ENCODE measurements at places on chromosomes 7 and 10.

DNA sequence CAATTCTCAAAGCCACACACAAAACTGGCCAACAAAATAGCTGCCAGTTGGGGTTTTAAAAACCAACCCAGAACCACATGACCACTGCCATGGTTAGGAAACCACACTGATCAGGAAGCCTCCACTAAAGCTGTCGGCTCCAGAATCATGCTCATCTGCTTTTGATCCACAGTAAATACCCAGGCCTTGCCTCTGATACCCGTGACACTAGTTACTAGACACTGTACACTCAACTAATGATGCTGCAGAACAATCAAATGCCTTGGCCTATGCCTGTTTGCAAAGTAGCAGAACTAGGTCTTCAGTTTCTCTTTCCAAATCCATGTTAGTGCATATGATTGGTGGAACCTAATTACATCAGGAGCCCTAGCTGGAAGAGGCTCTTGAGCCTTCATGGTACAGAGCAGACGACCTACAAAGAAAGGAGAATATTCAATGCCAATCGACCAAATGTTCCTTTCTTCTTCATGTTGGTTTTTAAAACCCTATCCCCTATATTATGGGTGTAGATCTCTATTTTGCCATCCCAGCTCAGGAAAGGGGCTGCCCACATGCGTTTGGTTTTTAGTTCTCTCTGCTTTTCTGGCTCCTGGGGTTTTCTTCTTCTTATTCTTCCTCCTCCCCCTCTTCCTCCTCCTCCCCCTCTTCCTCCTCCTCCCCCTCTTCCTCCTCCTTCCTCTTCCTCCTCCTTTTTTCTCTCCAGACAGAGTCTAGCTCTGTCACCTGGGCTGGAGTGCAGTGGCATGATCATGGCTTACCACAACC lies 76.6 kb downstream of the CNNM2 start:
- DNase-seq, result no peak

- DNase-seq, result no peak
These were observed 10.8 kb downstream of the MYL10 start for GRCh38 chr7:101618207-101618839.

- no peak for DNase-seq
These were observed 291.2 kb downstream of the HGF start for GRCh38 chr7:81478664-81479063.

DNA sequence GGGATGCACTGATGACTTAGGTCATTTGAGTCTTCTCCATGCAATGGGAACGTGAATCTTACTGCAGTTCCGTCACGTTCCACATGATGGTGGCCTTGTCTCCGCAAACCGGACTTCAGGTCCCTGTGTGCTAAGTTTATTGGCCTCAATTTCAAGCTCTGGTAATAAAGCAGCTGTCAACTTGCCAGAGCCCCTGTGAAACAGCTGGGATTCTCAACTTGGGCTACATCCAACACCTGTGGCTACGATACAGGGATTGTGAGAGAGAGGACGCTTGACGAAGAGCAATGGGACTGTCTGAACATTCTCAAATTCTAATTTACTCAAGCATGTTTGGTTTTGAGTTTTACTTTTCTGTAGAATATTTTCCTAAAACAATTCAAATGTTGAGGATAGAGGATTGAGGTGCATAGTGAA lies 174.2 kb downstream of the PTN start:
- peak; percentile 20 for DNase-seq

DNA sequence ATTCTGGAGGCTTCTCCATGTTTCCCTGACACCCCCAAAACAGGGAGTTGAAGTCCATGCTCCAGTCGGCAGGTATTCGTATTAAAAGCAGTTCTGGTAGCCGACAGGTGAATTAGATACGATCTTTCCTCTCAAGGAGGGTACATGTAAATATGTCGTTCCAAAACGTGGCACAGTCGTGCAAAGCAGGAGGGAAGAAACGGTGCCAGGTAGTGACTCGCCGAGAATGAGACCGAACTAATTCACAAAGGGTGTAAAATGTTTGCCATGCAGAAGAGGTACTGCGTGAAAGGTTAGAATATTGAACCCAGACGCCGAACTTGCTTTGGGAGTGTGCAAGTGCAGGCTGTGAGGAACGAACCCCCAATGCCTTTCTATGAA lies 483 bp downstream of the EDRF1 start:
- DNase-seq, result peak; percentile 44

DNA sequence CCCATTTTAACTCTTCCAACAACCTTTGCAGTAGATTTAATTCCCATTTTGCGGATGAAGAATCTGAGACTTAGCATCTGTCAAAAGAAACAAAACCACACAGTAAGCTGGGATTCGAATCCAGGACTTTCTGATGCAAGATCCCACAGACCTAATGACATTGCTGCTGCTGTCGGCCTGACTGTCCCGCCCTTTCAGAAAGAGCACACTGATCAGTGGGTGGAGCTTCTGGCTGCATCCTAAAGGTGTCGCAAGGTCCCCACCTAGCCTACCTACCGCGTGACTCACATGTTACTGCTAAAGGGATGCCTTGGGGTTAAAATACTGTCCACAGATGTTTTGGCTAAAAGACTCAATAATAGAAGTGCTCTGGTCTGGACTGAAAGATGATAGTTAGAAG lies 134.7 kb downstream of the EMX2 start:
- no peak for DNase-seq

- peak; percentile 53 for DNase-seq
These were observed 10.3 kb downstream of the SFXN3 start for GRCh38 chr10:101041252-101041761.

DNA sequence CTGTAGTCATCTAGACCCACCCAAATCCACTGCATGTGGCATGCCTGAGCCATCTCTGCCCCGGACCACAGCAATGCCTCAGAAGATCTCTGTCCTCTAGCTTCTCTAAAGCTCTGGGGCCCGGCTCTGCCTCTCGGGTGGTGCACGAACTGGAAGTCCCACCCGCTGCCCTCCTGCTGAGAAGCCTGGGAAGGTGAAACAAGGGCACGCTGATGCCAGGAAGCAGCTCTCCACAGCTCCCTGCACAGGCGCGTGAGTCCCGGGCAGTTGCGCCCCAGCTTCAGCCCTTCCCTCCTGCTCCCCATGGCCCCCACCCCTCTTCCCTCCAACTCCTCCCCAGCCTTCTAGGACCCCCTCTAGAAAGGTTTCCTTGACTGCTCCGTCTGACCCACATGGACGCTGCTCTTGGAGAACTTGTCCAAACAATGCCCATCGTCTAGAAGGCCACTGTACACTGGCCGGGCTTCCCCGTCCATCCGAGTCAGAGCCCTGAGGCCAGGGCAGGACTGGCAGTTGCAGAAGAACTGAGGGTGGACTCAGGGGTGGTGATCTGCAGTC lies 12.8 kb downstream of the KCNH2 start:
- DNase-seq, result no peak

GRCh38 chr10:70481105-70481504 lies 2.5 kb downstream of the PALD1 start:
- no peak for DNase-seq

DNA sequence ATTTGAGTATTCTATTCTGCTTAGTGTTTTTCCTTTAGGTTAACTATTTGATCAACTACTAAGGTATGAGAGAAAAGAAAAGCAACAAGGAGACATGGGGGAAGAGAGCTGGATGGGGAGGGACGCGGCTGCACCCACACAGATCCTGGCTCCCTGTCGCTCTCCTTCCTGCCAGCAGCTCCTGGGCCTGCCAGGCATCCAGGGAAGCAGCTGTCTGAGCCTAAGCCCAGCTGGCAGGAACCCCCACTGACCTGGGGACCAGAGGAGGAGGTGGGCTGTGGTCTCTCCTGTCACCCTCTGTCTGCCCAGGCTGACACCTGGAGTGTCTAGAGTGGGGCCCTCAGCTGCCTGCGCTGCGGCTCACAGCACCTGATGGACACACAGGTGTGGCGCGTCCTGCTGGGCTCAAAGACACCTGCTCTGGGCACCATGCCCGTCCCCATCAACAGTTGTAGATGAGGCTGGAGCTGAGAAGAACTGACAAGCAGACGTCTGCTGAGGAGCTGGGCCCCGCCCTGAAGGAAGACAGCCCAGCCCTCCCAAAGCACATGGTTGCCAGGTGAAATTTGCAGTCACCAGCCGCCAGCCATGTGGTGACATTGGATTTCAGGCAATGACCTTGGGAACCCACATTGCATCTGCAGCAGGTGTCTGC lies 207.9 kb downstream of the PLXNA4 start:
- DNase-seq, result no peak

DNA sequence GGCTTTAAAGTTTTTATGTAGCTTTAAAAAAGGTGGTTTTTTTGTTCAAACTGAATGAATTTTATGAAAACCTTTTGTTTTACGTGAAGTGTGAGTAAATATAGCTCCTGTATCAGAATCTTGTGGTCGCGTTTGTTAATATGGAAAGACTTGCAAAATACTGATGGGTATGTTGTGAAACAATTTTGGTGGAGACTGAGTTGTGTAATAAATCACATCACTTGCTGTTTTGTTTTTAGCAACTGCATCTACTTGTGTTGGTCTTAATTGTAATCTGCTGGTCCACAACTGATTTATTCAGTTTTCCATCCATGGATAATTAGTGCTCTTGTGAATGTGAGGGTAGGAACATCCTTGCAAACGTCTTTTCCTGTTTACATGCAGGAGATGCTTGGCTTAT lies 10.5 kb downstream of the PLXDC2 start:
- DNase-seq, result no peak

DNA sequence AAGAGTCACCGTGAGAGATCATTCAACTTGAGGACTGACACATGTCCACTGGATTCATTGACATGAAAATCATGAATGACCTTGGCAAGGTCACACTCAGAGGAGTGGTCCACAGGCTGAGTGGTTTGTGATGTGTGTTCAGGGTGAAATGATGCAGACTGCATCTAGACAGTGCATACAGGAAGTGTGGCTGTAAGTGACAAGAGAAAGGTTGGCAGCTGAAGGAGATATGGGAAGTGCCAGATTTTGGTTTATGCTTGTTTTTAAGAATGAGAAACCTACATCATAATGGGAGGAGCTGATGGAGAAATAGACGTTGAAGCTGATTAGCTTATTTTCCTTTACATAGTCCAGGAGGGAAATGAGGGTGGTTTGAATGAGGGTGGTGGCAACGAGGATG lies 64.8 kb upstream of the VIPR2 start:
- no peak for DNase-seq

- no peak for DNase-seq
These were observed 286.3 kb downstream of the NRG3 start for GRCh38 chr10:82161264-82161663.

- DNase-seq, result no peak
These were observed 28.9 kb upstream of the PCBD1 start for GRCh38 chr10:70917226-70917625.

- no peak for DNase-seq
These were observed 74.7 kb downstream of the CUX1 start for GRCh38 chr7:101891936-101892640.

DNA sequence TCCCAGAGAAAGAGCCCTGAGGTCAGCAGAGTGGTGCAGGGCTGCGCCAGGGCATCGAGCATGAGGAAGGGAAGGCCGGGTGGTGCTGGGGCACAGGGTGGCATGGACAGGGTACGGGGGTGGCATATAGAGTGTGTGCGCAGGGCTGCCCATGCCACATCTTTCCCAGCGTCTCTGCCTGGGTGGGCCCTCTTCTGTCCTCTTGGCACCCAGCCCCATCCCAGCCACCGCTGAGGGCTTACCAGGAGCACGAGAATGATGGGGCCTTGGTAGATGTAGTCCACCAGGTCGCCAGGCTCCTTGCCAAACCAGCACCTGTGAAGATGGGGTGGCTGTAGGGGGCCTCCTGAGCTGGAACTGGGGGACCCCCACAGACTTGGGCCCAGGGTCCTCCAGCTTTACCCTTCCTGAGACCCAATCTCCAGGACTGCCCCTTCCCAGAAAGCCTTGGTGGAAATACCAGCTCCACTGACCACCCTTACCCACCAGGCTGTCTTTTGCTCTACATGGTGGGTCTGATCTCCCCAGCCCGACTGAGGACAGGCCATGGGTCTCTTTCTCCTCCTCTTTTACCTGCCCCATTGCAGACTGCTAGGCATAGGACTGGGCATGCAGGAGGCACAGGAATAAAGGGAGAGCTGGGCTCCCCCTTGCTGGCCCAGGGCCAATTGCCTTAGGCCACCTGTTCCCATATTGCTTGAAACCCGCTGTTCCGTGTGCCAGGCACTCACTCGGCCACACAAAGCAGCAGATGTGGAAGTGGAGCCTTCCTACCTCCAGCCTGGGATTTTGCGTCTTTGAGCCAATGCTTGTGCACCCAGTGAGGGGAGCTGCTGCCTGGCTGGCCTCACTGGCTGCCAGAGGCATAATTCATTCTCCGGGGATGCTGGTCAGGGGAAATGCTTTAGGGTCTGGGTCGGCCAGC lies 21.7 kb downstream of the CRHR2 start:
- DNase-seq, result peak; percentile 17

DNA sequence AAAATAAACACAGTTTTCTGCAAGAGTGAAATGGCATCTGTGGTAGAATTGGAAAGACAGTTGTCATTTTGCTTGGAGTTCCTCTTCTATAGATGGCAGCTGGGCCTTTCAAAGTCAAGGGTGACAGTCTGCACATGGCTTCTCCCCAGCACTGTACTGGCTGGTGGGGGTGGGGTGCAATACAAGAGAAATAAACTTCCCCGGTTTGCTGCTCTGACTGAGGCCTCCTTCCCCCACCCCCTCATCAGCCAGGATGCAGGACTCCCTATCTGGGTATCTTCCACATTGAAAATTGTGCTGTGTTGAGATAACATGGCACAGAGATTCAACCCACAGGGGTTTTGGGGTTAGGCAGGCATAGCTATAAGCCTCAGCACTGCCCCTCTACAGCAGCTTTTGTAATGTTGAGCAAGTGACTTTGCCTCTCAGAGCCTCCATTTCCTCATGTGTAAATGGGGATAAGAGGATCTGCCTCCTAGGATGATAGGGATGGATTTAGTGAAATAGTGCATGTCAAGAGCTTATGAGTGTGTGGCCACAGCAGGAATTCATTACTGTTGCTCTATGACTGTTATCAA lies 85.8 kb upstream of the WDR11 start:
- DNase-seq, result no peak

Measured in occipital lobe (tissue), 3 donors.